ENCODE measurements at places on chromosomes 2 and 18.

GRCh38 chr2:158380746-158381145 lies 75.8 kb downstream of the CCDC148 start:
- no peak for DNase-seq

DNA sequence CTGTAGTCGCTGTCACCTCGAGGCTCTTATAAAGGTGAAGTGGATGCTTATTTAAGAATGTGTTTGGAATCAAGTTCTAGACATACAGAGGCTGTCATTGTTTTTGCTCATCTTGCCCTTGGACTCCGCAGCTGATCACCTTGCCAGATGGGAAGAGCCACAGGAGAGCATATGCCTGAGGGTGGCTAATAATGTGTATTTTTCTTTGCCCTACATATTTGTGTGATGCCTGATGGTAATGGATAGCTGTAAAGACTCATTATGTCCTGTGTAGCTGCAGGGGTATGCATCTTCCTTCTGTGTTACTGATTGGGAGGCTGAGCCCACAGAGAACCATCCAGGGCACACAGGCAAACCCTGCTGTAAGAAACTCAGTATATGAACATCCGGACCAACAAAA lies 61.7 kb downstream of the PRKCE start:
- DNase-seq: no peak

DNA sequence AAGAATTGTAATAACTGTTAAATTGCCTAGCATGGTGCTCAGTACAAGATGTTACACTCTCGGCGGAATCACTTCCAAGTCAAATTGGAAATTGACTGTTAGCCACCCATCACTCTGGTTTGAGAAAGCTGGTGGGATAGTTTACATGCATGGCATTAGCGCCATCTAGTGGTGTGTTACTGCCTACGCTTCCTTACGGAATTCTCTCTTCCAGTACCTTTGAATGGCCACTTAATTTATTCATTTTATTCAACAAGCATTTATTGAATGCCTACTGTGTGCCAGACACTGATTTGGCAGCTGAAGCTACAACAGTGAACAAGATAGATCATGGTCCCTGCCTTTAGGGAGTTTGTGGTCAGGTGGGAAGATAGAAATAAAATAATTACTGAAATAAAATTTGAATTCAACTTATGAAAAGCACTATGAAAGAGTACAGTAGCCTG lies 171.2 kb downstream of the TMEM247 start:
- DNase-seq: no peak

- DNase-seq: no peak
Observed at GRCh38 chr2:127637725-127638252, 8.2 kb upstream of the GPR17 start.

DNA sequence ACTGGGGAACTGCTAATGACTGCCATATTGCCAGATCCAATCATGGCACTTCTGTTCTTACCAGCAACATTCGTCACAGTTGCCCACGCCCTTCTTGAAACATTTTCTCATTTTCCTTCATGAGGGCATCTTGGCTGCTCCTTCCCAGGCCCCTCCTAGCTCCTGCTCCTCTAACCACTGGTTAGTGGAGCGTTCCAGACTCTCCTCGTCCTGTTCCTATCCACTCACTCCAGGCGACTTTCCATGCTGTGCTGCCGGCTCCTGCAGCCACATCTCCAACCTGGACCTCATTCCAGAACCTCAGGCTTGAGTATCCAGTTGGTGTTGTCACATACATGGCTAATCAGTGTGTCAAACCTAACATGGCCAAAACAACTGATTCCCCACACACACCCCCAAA lies 1.3 kb upstream of the ADI1 start:
- no peak for DNase-seq

DNA sequence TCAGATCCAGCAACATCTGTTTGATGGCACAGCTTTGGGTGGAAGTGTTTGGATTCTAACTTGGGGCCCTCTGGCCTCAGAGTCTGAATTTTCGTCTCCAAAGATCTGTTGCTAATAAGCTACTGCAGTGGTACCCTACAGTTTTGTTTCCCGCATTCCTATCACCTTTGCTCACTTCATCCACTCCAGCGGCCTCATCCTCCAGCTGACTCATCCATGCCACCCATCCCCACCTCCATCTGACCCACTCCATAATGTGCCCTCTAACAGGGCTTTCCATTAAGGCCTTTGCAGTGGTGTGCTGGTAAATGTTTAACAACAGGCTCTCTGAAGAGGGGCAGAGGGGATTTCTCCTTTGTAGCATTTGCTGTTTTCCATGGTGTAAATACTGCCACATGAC lies 225.5 kb downstream of the TGIF1 start:
- DNase-seq: no peak

DNA sequence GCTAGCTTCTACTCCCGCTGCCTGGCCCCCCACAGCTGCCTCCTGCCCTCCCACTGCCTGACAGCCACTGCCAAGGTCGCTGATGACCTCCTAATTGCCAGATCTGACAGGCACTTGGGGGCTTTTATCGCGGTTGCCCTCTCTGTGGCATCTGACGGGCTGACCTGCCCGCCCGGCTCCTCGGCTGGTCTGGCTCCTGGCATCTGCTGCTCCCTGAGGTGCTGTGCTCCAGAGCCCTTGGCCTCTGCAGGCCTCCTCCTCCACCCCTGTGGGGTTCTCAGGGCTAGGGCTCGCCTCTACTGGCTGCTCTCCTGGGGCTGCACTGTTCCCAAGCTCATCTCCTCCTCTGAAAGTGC lies 43.1 kb downstream of the INHBB start:
- DNase-seq: no peak

DNA sequence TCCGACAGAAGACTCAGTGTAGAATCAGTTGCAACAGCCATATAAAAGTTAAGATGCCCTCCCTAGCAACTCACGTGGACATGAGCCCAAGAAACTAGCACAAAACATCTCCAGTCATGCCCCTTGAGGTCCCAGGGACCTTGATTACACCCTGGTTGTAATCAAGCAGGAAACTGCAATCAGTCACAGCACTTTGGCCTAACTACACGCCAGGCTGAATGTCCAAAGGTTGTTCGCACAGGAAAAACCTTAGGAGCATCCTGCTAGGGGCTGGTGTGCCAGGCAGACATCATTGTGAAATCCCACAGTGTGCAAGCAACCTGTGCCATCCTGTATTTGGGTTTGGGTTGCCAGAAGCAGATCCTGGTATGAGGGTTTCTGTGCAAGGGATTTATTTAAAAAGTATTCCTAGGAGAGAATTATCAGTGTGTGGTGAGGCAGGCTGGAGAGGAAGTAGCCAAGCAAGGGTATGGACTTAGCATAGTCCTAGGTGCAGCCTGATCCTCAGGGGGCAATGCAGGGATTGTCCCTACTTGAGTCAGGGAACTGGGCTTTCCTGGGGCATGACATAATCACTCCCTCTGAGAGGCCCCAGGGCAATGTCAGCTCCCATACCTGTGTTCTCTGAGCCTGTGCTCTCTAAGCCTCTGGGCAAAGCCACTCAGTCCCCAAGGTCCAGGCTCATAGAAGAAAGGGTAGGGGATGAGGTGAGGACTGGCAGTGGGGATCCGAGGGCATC lies 17.8 kb upstream of the SULT1C2 start:
- DNase-seq: no peak

GRCh38 chr18:28005164-28005563 lies 171.8 kb downstream of the CDH2 start:
- no peak for DNase-seq

DNA sequence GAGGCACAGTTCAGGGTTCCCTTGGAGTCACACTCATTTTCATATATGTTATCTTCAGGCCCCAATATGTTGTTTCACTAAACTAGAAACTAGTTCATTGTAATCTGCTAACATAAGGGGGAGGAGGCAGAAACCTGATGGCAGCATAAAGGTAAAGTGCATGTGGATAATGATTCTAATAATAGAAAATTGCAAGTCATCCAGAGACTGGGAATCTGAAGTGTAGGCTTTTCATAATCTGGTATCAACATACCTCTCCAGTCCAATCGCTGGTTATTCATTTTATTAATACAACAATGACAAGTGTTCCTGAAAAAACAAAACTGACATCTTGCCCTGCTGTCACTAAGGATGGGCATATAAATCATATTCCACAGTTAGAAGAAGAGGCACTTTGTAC lies 326.3 kb upstream of the ZNF804A start:
- no peak for DNase-seq

DNA sequence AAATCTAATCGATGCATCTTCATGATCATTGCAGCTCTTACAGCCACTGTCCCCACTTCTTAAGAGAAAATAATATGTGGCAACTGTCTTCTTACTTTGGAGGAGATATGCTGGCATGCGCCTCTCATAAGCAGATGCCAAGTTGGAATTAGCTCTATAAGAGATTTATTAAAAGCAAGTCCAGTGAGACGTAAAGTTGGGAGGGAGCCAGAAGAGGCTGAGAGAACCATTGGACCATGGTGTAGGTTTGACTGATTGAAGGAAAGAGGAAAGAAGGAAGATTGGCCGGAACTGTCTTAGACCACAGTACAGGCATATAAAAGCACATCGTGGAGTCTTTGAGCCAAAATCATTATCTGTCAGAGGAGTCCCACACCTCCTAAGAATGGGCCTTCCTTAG lies 265.7 kb upstream of the ZC3H15 start:
- no peak for DNase-seq

- DNase-seq: no peak
Observed at GRCh38 chr2:23096906-23097602, 287.9 kb upstream of the KLHL29 start.

- DNase-seq: no peak
Observed at GRCh38 chr2:188580738-188581137, 289.1 kb downstream of the GULP1 start.

GRCh38 chr2:19899985-19900930 lies 1.5 kb downstream of the TTC32 start:
- DNase-seq: no peak

DNA sequence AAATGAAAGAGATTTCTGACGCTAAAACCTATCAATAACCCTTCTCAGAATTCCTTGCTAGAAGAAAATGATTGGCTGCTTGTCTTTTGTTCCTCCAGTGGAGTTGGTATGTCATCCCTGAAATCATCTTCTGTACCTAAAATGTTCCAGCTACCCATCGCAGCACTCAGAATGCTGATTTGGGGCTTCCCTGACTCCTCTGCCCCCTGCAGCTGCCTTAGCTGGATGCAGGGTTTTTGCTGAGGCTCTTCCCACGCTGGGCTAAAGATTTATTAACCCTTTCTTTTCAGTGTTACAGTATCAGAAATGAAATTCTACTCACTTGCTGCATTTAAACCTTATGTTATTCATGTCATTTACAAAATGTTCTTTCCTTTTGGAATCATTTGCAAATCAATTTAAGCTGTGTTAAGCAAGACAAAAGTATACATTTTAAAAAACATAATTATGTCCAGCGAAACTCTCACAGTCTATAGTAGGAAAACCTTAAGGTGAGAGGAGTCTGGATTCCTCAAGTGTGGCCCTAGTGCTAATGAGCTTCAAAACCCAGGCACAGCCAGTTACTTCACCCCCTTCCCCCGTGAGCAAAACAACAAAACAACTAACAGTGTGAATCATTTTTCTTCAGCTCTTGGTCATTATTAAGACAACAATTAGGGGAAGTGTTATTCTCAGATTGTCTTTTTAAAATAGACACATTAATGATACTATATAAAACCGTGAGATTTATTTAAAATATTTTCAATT lies 32.8 kb downstream of the PKP4 start:
- no peak for DNase-seq

- no peak for DNase-seq
Observed at GRCh38 chr18:457140-457519, 43.4 kb downstream of the COLEC12 start.

- DNase-seq: no peak
Observed at GRCh38 chr2:200736646-200737274, 75.0 kb upstream of the BZW1 start.

GRCh38 chr2:79041032-79041448 lies 15.5 kb downstream of the REG3G start:
- DNase-seq: no peak

GRCh38 chr2:240324312-240325015 lies 111.0 kb upstream of the GPC1 start:
- no peak for DNase-seq

DNA sequence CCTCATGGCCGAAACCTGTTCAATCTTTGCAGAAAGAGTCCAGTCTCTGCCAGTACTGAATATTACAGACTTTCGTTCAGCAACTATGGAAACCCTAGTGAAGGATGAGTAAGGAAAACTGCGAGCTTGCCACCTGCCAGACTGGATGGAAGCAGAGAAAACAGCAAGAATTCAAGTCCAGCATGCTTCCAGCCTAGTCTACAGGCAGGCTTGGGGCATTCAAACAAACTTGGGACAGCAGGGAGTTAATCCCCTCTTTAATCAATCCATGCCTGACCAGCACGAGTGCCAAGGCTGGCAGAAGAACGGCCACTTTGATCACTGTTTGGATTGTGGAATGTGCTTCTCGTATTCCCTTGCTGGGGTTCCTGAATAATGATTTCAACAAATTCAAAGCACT lies 145.2 kb downstream of the EPHA4 start:
- no peak for DNase-seq

GRCh38 chr18:12884406-12885323 lies 628 bp upstream of the PTPN2 start:
- no peak for DNase-seq

DNA sequence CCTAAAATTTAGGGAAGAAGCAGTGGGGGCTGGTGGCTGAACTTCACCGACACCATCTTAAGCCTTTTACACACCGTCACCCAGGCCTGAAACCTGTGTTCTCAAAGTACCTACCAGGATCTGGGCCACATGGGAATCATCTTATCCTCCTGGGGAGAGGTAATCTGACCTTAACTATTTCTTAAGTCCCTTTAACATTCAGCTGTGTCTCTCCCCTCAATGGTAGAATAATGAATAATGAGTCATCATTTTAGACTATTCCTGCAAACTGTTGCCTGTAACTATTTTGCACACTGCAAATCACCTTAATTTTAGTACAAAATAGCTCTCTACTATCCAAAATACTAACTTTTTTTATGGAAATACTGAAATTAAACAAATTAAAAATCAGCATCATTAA lies 149.4 kb upstream of the KLF7 start:
- DNase-seq: no peak

DNA sequence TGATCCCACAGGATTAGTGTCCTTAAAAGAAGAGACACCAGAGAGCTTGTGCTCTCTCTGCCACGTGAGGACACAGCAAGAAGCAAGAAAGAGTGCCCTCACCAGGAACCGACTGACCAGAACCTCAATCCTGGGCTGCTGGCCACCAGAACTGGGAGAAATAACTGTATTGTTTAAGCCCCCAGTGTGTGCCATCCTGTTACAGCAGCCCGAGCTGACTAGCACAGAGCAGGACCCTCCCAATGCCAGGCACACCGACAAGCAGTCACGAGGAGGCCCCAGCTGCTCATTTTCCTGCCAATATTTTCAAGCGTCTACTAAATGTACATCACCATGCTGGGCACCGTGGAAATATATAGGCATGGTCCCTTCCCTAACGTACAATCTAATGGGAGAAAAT lies 17.1 kb downstream of the FAM178B start:
- DNase-seq: no peak

GRCh38 chr2:135048122-135048521 lies 875 bp upstream of the MAP3K19 start:
- no peak for DNase-seq

DNA sequence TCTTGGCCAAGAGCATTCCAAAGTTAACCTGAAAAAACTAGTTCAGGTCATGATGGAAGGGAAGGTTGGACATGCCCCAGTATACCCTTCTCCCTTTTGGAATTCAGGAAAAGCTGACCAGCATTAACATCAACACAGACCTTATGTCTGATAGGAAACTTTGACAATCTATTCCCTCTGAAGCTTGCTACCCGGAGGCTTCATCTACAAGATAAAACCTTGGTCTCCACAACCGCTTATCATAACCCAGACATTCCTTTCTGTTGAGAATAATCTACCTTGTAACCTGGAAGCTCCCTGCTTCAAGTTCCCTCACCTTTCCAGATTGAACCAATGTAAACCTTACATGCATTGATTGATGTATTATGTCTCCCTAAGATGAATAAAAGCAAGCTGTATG lies 24.7 kb upstream of the IL37 start:
- DNase-seq: no peak
